ENCODE measurements at places on chromosomes 4 and X.

- no peaks in the 10 kb centered on the region for H3K27me3 ChIP-seq
- no peak for DNase-seq
- no peak overlapping the region for H3K27ac ChIP-seq
- no peaks in the 10 kb centered on the region for H3K4me1 ChIP-seq
- H3K36me3 ChIP-seq = no peaks in the 10 kb centered on the region
These were observed 1818.5 kb upstream of the ADGRL3 start for GRCh38 chr4:59381591-59381990.

DNA sequence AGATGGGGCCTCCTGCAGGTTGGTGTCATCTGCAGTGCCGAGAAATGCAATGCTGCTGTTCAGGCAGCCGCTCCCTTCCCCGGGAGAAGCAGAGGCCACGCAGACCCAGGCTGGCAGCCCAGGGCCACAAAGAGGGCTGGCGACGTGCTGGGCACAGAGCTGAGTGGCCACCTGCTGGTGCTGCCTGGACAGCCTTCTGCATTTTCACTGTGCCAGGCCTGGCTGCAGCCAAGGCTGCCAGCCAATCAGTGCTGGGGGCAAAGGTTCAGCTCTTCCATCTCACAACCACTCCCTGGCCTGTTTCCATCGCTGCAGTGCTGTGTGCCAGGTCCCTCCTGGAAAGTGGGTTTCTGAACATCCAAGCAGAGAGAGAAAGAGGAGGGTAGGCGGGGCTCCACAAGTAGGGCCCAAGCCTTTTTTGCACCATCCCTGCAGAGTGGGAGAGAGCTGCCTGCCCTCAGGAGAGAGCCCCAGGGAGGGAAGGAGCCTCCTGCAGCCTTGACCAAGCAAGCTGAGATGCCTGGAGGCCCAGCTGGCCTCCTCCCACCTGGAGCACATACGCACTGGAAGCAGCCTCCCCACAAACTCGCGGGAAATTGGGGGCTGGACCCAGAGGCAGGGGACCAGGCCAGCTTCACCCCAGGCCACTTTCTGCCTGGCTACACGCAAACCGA is 20.1 kb downstream of the ADRA2C start:
- H3K4me1 ChIP-seq = no peaks in the 10 kb centered on the region
- no peak overlapping the region for H3K4me3 ChIP-seq
- no peaks in the 10 kb centered on the region for H3K36me3 ChIP-seq
- no peak for DNase-seq

- no peaks in the 10 kb centered on the region for H3K4me1 ChIP-seq
- H3K27ac ChIP-seq = no peak overlapping the region
- DNase-seq = no peak
- H3K27me3 ChIP-seq = no peaks in the 10 kb centered on the region
- no peak overlapping the region for H3K4me3 ChIP-seq
These were observed 26.6 kb downstream of the NLGN3 start for GRCh38 chrX:71171110-71171801.

- H3K4me1 ChIP-seq = no peaks in the 10 kb centered on the region
- DNase-seq = no peak
These were observed 706.3 kb upstream of the TENM3 start for GRCh38 chr4:181536811-181537434.

DNA sequence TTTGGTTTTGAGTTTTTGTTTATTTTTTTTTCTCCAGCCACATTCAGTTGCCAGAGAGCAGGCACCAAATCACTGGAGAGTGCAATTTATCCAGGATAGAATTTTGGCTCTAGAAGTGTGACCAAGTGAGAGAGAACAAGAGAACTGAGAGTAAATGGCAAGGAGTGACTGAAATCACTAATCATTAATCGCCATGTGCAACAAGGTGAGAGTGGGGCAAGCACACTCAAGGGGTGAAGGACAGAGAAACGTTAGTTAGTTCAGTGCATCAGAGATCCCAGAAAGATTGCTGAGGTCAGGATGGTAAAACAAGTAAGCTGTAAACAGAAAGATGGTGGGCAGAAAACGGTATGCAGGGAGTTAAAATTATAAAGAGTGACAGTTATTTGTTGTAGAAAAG is 17.8 kb upstream of the ASIC5 start:
- no peak for DNase-seq
- H3K27ac ChIP-seq = no peak overlapping the region
- H3K36me3 ChIP-seq = no peaks in the 10 kb centered on the region
- H3K4me3 ChIP-seq = no peak overlapping the region
- no peaks in the 10 kb centered on the region for H3K27me3 ChIP-seq

DNA sequence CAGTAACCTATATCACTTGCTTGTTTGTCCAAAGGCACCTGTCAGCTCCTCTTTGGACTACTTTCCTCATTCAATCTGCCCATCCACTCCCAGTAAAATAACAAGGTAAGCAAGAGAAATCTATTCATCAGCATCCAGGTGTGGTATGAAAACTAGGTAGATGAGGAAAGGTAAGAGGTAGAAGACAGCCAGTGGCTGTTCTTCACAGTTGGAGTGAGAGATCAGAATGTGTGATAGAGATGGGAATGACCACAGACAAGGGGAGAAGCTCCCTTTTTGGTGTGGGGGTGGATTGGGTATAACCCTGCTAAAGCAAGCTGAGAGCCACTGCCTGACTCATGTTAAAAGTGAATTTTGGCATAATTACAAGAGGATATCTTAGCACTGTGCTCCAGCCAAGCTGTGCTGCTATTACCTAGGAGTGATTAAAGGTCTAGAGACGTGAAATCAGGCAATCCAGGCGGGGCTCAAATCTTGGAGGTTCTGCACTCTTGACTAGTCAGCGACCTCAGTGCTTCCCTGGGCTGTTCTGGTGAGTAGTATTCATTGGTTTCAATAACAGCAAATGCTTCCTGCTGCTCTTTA is 28.1 kb upstream of the RASL11B start:
- H3K36me3 ChIP-seq = no peaks in the 10 kb centered on the region
- no peak overlapping the region for H3K27ac ChIP-seq
- H3K27me3 ChIP-seq = no peaks in the 10 kb centered on the region
- DNase-seq = no peak
- no peak overlapping the region for H3K4me3 ChIP-seq

Data from esophagus squamous epithelium (tissue), 5 donors.